ENCODE measurements at places on chromosomes 5 and 9. TPM values are rescaled to one million over a fixed set of nuclear protein-coding genes. Genes with fewer than 3 reads are reported as not detected.

DNA sequence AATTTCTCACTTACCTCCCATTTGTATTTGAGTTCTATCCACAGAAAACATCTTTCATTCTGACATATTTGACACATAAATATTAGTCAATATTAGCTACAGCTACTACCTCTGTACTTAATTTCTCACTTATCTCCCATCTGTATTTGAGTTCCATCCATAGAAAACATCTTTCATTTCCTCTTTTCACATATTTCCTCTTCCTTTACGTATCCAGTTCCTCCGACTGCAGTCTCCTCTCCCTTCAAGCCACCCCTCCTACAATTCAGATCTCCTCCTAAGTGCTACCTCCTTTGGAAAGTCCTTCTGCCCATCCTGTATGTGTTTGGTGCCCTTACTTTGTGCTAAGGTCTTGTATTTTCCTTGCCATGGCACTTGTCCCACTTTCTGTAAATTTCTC is 1.6 kb downstream of the SREK1IP1 start:
- DNase-seq: no peak

PCDHGC4 gene
- total RNA-seq: 0.90 TPM

- no peak for DNase-seq
These were observed 188.4 kb downstream of the GLIS3 start for GRCh38 chr9:4111233-4112008.

GRCh38 chr5:135242021-135242865 is 156.8 kb downstream of the MACROH2A1 start:
- peak; percentile 83 for DNase-seq

SHOC1 gene
- under 0.01 TPM for total RNA-seq

CSF2 gene
- not detected for total RNA-seq

FCN1 gene
- total RNA-seq: not detected

FLT4 gene
- total RNA-seq: under 0.01 TPM

GRCh38 chr5:139513852-139514485 is 31.4 kb upstream of the STING1 start:
- DNase-seq: no peak

TAF11L10 gene
- total RNA-seq: not detected

ARL10 gene
- 5.2 TPM for total RNA-seq

DNA sequence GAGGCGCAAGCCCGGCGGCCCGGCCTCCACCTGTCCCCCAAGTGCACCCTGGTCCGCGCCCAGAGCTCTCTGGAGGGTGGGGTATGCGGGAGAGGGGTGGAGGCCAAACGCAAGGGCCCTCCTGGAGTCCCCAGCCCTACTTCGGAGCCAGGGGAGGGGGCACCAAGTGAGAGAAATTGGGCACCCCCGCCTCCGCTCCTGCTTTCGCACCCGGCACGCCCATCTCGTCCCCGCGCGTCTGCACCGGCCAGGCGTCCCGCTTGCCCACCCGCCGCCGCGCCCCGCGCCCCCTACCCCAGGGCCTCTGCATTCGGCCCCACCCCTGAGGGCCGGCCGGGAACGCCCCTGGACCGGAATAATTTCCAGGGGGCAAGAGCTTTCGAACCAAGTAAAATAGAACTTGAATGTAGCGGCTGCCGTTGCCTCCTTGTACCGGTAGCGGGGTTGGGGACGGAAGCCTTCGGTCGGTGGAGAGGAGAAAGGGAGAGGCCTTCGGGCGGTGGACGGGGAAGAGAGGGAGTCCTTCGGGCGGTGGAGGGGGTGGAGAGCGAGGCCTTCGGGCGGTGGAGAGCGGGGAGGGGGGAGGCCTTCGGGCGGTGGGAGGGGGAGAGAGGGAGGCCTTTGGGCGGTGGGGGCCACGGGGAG is 694 bp upstream of the PHPT1 start:
- DNase-seq: peak; percentile 8

- DNase-seq: no peak
These were observed 1.4 kb downstream of the NR6A1 start for GRCh38 chr9:124769549-124770358.

GRCh38 chr5:151021746-151022145 is 1.4 kb downstream of the GPX3 start:
- DNase-seq: no peak

IL3 gene
- not detected for total RNA-seq

GRCh38 chr9:115777610-115778009 is 376.0 kb upstream of the PAPPA start:
- no peak for DNase-seq

GRCh38 chr9:98810102-98810842 is 2.8 kb downstream of the GALNT12 start:
- DNase-seq: peak; percentile 54

DNA sequence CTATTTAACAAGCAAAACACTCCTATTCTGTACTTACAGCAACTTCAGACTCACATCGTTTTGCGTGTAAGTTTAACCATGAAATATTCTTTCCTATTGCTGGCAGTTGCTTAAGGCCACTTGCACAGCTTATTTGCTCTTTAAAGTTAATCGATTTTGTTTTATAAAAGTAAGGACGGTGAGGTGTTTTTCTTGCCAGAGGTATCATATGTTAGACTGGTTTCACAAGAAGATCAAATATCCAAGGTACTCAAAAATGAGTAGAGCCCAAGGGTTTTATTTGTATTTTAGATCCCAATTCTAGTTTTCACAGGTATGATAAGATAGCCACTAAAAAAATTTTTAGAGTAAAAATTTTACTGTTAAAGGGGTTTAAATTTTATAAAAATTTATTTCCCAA is 16.2 kb downstream of the CLINT1 start:
- peak; percentile 36 for DNase-seq

DNA sequence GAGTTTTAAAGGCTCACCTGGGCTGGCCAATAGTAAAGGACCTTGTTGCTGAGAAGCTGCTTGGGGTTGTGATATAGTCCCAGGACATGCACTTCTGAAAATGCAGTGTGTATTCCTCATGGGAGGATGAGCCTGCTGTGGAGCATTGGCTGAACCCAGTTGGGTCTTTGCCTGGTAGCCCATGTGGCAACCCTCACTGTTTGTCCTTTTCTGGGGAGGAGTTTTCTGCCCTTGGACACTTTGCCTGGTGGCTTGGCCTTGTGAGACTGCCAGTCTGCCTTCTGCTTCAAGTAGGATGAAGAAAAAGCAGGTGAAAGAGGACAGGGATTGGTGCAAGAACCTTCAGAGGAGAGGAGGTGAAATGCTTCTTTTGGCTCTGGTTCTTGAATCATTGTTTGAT is 4.0 kb downstream of the TENT4A start:
- DNase-seq: no peak

- DNase-seq: peak; percentile 8
These were observed 591.6 kb upstream of the SGCD start for GRCh38 chr5:155735388-155735787.

LHX3 gene
- total RNA-seq: not detected

Data from bronchial epithelial cell (primary cell).